ENCODE measurements at places on chromosomes 13 and 19.

- peak; percentile 68 for DNase-seq
These were observed 3.8 kb downstream of the ZC3H4 start for GRCh38 chr19:47109541-47110375.

- no peak for DNase-seq
These were observed 9.7 kb downstream of the BCKDHA start for GRCh38 chr19:41407271-41407670.

- no peak for DNase-seq
These were observed 61.0 kb upstream of the RAP2A start for GRCh38 chr13:97372936-97373335.

- DNase-seq: no peak
These were observed 16.6 kb upstream of the USP12 start for GRCh38 chr13:27188239-27188638.

DNA sequence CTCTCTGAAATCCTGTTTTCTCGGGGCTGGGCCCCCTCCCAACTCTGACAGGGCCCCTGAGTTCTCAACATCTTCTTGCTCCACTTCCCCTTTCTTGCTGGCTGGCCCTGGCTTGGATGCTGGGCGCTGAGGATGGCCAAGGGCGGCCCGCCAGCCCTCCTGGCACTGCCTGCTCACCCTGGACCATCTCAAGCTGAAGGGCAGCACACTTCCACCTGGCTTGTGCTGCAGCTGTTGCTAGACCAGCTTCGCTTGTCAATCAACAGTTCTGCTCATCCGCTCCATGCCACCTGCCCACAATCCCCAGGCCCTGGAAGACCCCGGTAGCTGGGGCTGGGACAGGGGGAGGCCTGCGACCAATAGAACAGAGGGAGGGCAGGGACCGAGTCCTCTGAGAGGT is 6.9 kb upstream of the GMIP start:
- no peak for DNase-seq

DNA sequence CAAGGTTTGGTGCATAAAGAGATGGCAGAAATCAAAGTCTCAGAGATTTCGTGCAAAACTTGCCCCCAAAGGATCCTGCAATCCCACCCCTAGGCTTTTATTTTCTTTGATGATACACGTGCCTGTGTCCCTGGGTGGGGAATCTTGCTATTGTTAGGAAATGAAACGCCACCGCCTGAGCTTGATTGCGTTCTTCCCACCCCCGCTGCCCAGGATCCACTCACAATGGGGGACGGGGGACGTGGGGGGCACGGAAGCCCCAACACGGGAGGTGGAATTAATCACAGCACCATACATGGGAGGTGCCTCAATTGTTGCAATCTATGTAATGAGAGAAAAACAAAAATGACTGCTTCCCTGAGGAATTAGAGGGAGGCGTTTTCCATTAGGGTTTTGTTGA is 39.6 kb downstream of the ZNRF4 start:
- DNase-seq: no peak

GRCh38 chr19:10812902-10813404 is 23.1 kb downstream of the TMED1 start:
- peak; percentile 96 for DNase-seq

- DNase-seq: no peak
These were observed 34.7 kb downstream of the COL4A1 start for GRCh38 chr13:110272227-110272626.

GRCh38 chr13:100102042-100102441 is 13.1 kb downstream of the PCCA start:
- no peak for DNase-seq

GRCh38 chr13:91123456-91124127 is 223.9 kb upstream of the MIR17HG start:
- DNase-seq: no peak

- DNase-seq: no peak
These were observed 372.7 kb downstream of the ENOX1 start for GRCh38 chr13:43414111-43414510.

- peak; percentile 83 for DNase-seq
These were observed at the start of gene BRSK1 for GRCh38 chr19:55283548-55284377. Gene BRSK1, plus strand, starts transcription at chr19:55283997. Its CDS starts 446 bp downstream, at chr19:55284443.

DNA sequence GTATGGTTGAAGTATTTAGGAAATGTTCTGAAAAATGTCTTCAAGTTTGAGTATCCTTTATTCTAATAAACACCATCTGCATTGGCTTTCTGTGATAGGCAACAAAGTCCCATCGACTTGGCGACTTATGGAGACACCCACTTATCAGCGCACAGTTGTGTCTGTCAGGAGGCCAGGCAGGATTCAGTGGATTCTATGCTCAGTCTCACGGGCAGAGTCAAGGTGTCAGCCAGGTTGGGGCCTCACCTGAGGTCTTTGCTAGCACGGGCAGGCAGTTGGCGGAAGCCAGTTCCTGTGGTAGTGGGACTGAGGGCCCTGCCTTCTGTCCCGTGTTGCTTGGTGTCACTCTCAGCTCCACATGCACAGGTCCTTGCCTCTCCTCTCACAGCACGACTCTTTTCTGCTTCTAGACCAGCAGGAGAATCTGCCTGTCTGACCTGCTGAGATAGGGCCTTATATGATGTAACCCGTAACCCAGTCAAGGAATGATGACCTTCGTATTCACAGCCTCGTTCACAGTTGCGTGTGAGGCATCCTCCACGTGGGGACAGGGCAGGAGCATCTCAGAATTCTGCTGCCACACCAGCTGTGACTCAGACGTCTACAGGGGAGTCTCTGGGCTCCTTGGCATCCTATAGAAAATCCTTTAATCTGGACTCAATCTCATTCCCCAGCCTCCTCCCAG is 10.0 kb downstream of the CUL4A start:
- no peak for DNase-seq

- DNase-seq: no peak
These were observed 1.5 kb downstream of the DHX34 start for GRCh38 chr19:47350630-47351029.

- peak; percentile 5 for DNase-seq
These were observed 532.4 kb upstream of the SGCG start for GRCh38 chr13:22648320-22648801.

GRCh38 chr13:111561091-111561781 is 240.8 kb downstream of the TEX29 start:
- no peak for DNase-seq

DNA sequence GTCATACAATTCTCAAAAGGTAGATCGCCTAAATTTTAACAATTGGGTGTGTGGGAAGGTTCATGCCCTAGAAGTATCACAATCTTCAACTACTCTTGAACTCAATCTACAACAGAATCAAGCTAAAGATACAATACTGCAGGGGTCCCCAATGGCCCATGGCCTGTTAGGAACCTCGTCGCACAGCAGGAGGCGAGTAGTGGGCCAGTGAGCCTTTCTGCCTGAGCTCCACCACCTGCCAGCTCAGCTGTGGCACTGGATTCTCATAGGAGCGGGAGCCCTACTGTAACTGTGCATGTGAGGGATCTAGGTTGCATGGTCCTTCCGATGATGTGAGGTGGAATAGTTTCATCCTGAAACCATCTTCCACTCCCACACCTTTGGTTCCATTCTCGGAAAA is 230.6 kb downstream of the KLF12 start:
- DNase-seq: no peak

DNA sequence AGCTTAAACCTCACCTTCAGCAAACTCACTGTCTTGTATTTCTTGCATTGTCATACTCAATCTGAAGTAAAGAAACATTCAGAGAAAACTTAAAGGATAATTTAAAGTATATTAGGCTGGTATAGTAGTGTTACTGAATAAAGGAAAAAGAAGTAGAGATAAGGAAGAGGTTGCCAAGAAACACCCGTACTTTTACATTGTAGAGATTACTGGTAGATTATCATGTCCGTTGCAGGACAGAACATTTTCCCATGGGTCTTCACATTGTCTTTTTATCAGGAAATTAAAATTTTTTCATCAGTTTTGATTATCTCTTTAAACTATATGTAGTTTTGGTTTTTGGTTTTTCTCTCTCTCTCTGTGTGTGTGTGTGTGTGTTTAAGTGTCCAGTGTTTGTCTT is 19.9 kb upstream of the GPR183 start:
- no peak for DNase-seq

DNA sequence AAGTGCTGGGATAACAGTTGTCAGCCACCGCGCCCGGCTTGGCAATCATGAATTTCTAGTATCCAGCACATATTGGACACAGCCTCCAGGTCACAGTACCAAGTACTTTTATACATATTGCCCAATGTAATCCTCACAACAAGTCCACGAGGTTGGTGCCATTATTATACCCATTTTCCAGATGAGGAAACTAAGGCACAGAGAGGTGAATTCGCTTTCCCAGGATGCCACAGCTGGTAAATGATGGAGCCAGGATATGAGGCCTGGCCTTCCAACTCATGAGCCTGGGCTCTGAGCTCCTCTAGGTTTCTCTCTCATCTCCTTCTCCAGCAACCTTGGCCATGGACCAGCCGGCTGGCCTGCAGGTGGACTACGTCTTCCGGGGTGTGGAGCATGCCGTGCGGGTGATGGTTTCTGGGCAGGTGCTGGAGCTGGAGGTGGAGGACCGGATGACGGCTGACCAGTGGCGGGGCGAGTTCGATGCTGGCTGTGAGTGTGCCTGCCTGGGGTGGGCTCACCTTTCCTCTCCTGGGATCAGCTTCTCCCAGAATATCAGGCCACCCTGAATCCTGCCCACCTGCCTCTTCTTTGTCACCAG is 7.5 kb downstream of the CCDC61 start:
- no peak for DNase-seq

DNA sequence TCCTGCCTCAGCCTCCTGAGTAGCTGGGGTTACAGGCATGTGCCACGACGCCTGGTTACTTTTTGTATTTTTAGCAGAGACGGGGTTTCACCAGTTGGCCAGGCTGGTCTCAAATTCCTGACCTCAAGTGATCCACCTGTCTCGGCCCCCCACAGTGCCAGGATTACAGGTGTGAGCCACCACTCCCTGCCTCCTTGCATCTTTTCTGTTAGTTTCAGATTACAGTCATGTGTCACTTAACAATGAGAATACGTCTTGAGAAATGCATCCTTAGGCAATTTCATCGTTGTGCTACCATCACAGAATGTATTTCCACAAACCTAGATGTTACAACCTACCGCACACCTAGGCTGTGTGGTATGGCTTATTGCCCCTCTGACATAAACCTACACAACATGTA is 180.4 kb downstream of the TM9SF2 start:
- DNase-seq: no peak

DNA sequence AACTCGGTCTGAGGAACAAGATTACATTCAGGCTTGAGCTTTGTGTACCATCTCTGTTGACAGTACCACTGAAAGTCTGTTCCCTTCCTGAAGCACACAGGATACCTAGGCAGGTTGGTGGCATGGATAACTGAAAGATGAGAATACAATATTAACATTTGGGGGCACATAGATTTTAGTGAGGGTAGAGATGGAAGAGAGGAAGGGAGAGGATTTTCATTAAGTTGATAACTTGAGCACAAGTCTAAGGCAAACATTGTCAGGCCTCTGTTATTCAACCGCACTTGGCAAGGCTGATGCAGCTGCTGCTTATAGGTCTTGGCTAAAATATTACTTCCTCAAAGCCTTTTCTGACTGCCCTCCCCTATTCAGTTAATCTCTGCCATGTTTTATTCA is 10.9 kb downstream of the MIR17HG start:
- DNase-seq: no peak

DNA sequence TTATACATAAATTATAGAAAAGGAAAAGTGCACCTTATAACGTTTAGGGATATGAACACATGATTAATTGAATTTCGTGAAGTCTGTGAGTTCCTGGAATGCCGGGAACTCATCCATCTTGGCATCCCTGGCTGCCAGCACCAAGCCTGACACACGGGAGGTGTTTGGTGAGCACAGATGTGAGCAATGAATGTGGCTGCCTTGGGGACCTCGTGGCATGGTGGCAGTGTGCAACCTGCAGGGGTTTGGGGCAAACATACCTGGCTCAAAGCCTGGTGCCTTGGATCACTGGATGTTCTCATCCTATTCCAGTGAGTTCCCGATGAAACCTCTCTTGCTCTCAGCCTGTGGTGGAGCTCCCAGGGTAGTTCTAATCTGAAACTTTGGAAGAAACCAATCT is 10.4 kb upstream of the MAP2K2 start:
- DNase-seq: peak; percentile 8

DNA sequence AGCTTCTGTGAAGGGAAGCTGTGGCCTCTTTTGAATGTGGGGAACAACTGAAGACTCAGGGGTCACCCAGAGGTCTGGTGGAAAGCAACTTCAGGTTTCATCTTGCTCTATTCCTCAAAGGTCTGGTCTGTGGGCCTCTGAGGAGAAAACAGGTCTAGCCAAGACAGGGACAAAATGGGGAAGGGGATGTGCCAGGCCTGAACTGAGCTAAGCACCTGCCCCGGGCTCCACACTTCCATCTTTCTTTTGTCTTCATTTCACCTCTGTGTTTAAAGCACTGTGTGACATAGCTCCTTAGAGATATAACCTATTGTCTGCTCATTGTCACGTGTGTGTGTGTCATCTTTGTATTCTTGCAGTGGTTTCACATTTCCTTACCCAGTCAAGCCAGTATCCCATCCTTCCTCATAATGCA is 19.9 kb upstream of the GDF15 start:
- DNase-seq: no peak

DNA sequence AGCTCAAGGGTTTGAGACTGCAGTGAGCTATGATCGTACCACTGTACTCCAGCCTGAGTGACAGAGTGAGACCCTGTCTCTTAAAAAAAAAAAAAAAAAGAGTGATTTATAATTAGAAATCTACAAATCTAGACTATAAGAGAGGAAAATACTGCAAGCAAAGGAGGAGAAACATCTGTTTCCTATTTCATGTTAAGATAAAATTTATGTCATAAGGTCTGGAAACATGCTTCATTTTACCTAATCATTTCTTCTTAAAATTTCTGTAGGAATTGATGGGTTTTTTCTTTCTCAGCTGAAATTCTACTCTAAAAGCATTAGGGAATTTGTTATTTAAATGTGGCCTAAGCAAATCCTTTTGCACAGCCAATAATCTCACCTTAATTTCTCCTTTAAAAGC is 53.2 kb downstream of the C13orf42 start:
- no peak for DNase-seq

- DNase-seq: no peak
These were observed 313.5 kb downstream of the KLF12 start for GRCh38 chr13:73820688-73821087.

GRCh38 chr13:39253774-39254173 is 215.5 kb downstream of the NHLRC3 start:
- DNase-seq: peak; percentile 73

Data from fibroblast of upper back skin (primary cell).